ENCODE measurements at places on chromosomes 3 and 15.

GRCh38 chr3:140205598-140205997 is 270.6 kb downstream of the CLSTN2 start:
- no peak for DNase-seq

DNA sequence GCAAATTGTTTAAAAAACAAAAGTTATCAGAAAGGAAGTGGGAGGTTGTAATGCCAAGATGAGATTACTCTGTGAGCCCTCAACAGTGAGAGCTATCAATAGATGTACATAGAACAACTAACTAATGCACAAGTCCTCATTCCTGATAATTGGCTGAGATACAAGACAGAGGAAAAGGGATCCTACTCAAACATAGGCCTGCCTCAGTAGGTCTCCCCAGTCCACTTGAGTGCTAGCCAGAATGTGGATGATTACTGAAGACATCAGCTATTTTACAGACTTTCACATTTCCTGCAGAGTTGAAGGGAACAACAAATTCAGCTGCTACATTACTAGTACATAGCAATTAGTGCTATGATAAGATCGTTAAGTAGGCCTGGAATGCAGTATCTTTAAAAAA is 981.9 kb downstream of the TUSC7 start:
- DNase-seq: no peak

DNA sequence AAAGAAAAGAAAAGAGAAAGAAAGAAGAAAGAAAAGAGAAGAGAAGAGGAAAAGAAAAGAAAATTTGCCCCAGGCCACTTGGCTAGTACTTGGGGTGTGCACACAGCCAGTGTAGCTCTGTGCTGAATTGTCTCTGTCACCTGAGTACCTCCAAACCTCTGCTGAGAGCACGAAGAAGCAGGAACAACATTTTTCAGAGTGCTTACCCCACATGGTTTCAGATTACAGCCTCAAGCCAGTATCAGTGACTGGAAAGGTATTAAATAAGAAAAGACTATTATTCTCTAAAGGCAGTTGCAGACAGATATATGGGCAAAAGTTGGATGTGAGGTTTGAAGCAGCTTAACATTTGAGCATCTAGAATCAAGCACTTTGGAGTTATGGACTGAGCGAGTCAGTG is 113.3 kb upstream of the PHLDB2 start:
- no peak for DNase-seq

GRCh38 chr15:54506977-54507524 is 528.8 kb downstream of the UNC13C start:
- no peak for DNase-seq

- no peak for DNase-seq
These were observed 83.3 kb downstream of the ZNF621 start for GRCh38 chr3:40608091-40608490.

- DNase-seq: peak; percentile 18
These were observed at the start of gene ANKDD1A for GRCh38 chr15:64911311-64912186. TSS of gene ANKDD1A (plus strand) at chr15:64911902. CDS start at chr15:64911931, 29 bp downstream.

DNA sequence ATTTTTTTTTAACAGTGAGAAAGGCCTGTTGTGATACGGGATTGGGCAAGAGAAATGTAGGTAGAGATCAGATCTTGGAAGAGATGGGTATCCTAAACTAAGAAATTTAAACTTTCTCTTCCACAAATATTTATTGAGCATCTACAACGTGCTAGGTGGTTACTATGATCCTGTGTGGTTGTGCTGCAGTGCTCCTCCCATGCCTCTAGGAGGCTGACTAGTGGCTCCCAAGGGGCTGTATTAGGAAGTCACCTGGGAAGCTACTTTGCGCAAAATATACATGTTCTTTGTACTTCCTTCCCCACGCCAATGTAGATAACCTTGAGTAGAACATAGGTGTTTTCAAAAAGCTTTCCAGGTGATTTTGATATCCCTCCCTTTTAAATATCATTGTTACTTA is 27.2 kb downstream of the USP3 start:
- DNase-seq: no peak

DNA sequence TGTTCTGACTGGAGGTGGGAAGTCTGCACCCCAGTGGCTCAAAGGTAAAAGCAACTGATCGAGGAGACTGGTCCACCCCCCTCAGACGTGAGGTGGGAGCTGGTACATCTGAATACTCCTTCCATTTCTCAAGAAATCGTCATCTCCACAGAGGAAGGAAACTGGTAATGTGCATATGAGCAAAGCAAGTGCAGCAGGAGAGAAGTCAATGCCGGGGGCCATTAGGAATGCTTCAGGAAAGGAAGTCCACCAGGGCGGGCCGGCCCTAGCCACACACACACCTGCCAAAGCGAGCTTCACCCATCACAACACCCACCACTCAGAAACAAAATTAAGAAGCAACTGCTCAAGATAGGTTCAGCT is 8.5 kb downstream of the TBC1D2B start:
- no peak for DNase-seq

DNA sequence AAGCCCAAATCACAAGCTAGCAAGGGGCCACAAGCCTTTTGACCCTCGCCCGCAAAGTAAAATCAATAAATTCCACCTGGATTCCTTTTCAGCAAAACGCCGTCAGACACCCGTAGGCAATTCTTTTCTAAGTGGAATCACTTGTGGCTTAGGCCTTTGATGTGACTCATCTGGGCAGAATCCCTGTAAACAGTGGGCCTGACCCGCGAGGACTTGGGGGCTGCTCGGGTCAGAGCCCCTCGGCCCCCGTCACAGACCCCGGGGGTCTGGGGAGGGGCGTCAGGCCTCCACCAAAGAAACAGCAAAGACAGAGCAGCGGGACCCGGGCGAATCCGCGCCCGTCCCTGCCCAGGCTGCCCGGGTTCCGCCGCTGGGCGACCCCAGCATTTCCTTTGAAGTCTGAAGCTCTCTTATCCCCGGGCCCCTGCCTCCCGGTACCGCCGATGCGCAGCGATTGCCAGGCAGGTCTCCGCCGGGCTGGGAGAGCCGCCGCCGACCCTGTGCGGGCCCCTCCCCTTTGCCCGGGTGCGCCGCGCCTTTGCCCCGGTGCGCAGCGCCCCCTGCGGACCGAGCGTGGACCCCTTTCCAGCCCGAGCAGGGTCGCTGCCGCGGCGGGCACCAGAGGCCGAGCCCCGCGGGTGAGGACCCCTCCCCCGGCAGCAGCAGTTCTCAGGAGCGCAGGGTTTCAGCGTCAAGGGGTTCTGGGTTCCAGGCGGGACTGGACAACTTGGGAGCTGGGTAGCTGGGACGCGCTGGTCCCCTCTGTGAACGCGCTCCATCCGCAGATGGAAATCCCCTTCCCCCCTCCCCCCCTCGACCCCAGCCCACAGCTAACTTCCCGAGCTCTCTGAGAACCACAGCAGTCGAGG is 178.3 kb downstream of the UACA start:
- DNase-seq: no peak

GRCh38 chr3:126607214-126607908 is 47.6 kb downstream of the TXNRD3 start:
- DNase-seq: no peak

DNA sequence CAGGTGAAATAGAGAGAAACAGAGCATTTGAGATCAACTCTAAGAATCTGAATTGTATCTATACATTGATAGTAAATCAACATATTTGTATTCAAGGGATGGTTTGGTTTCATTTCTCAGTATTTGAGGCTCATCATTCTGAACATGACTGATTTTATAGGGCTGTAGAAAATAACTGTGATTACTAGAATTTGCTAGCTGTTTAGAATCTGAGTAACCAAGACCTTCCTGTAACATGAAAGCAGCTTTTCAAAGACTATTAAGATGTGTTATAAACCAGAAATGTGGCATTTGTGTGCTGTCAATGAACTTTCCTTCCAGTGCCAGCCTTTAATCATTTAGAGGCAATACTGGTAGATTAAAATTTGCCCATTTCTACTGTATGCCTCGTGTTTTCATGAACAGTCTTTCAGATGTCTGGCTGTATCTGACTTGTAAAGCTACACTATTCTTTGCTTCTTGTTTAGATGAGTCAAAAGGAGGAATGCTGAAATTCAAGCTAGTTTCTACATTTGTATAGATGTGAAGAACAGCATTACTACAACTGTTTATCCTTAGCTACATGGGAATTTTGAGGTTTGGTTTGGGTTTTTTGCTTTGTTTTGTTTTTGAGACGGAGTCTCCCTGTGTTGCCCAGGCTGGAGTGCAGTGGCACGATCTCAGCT is 137.3 kb upstream of the BHLHE40 start:
- no peak for DNase-seq

GRCh38 chr3:16343101-16343500 is 78.1 kb downstream of the OXNAD1 start:
- no peak for DNase-seq

DNA sequence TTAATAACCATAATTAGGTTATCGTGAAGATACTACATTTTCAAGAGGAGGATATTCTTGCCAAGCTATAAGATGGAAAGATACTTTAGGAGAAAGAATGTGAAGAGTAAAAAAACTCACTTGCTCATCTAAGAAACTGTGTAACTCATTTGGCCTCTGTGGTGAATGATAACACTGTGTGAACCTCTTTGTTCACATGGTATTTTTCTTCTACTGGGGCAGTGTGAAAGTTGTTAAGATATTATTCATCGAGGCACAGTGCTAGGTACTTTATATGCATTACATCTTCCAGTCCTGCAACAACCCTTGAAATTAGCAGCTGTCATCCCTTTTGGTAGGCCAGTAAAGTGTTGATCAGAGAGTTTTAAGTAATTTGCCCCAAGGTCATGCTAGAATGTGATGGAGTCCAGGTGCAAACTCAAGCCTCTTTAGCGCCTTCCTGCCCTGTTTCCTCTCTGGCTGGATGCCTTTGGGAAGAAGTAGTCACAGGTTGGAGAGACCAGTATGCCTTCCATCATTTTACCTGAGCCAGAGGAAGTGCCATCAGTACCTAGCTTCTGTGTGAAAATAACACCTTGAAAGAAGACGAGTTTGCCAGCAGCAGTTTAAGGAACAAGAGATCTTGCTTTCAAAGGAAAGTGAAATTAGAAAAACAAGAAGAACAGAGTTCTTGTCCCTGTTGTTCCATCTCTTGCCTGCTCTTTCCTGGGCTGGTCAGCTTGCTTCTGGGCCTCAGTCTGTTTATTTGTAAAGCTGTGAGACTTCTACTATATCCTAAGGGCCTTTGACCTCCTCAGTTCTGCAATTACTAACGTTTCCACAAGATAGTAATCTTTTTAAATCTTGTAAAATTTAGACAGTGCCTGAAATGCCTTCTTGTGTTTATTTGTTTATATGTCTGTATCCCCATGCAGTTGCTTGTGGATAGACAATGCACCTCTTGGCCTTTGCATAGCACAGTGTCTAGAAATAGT is 179.3 kb downstream of the FNDC3B start:
- no peak for DNase-seq

- no peak for DNase-seq
These were observed 138.0 kb upstream of the ALCAM start for GRCh38 chr3:105228696-105229095.

- no peak for DNase-seq
These were observed 5.3 kb downstream of the DVL3 start for GRCh38 chr3:184160456-184160855.

GRCh38 chr3:127209155-127209839 is 16.4 kb downstream of the PRR23E start:
- no peak for DNase-seq

DNA sequence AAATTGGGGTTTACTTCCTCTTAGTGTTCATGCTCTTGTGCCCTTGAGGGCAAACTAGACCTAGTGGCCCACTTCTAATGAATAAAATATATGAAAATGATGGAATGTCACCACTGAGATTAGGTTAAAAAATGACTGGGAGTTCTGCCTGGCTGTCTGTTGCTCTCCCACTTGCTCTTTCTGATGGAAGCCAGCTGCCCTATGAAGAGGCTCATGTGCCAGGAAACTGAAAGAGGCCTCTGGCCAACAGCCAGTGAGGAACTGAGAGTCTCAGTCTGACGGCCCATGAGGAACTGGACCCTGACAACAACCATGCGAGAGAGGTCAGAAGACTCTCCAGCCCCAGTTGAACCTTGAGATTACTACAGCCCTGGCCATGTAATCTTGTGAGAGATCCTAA is 107.1 kb upstream of the FHIT start:
- no peak for DNase-seq

- DNase-seq: no peak
These were observed 227.6 kb downstream of the ADAMTS9 start for GRCh38 chr3:64460141-64460730.

GRCh38 chr15:86432861-86433260 is 353.2 kb downstream of the AGBL1 start:
- no peak for DNase-seq

DNA sequence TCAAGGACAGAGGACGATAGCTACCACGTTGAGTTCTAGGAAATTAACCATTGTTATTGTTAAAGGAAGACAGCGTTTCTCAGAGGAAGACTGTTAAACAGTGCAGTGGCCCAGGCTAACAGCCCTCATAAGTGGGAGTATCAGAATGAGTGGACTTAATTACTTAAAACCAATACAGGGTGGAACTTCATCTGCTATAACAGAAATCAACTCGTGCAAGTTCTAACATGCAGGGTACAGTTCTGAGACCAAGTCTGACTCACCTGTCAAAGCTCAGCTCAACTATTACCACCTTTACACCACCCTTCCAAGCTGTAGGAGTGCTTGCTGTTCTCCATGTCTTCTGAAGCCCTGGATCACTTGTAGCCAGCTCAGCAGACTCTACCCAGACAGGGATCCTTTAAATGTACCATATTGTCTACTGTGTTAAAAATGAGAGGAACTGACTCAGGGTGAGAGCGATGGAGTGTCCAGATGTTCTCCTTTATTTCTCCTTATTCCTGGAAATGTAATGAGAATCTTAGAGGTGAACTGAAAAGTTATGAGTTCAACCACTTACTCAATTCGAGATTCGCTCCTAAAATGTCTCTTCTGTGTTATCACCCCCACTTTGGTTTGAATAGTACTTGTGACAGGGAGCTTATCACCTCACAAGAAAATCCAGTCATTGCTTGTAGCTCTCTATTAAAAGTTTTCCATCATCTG is 26.5 kb downstream of the CD86 start:
- no peak for DNase-seq

DNA sequence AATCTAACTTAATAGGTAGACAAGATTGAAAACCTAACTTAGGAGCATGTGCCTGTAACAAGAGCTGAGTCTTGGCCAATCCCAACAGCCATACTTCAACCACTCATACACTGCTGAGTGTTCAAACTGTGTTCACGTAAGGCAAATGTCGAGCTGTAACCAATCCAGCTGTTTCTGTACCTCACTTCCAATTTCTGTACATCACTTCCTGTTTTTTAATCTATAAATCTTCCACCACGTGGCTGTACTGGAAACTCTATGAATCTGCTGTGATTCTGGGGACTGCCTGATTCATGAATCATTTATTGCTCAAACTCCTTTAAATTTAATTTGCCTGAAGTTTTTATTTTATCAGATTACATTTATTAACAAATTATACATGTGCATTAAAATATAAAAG is 44.6 kb upstream of the NEDD4 start:
- DNase-seq: no peak

DNA sequence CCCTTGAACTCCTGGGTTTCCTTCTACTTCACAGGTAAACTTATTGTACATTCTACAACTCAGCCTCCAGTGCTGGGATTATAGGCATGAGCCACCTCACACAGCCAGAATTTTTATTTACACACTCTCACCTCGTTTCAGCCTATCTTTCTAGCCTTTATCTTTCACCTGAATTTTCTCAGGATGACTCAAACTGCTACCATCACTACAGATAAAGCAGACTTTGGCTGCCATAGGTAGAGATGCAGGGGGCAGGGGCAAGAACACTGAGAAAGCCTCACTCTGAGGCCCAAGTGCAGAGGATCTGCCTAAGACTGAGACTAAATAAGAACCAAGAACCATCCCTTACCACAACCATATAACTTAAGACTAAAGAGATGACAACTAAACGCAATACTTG is 59.0 kb downstream of the ETFA start:
- DNase-seq: no peak

- DNase-seq: no peak
These were observed 677 bp downstream of the POLQ start for GRCh38 chr3:121545049-121545573.

GRCh38 chr3:71350998-71351397 is 232.5 kb downstream of the FOXP1 start:
- no peak for DNase-seq

Data from NCI-H1694 (cell line).